ENCODE measurements at places on chromosomes 6 and 20. TPM values are rescaled to one million over a fixed set of nuclear protein-coding genes. Genes with fewer than 3 reads are reported as not detected.

The DCBLD1 gene
- 10.9 TPM for total RNA-seq

DNA sequence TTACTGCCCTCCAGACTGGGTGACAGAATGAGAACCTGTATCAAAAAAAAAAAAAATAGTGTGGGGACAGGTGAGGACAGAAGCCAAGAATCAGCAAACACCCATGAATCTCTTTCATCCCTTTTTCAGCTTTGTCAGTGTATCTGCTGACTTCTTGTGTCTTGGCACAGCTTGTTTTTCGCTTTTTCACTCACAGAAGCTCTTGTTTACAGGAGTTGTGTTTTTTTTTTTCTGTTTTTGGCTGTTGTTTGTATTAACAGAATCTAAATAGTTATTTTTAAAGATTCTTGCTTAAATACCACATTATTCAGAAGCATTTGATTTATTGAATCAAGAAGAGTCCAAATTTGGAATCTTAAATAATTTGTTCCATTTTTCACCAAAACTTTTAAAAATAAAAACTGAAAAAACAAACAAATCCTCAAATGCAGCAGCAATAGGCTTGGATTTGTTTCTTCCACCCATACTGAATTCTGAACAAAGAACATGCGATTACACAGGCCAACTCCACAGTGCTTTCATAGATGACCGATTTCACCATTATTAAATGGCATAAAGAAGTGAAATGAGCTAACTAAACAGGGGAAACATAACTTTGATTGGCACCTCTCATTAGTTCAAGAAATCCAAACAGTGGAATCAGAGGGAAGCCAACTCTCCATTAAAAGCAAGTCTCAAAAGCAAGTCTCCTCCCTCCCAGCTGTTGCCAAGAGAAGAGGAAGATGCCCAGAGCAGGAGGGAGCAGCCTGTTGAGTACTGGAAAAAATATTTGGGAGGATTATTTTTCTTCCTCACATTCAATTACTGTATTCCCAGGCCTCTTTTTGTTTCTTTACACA is 27.2 kb upstream of the GPR63 start:
- DNase-seq = no peak

The GRIK2 gene
- total RNA-seq = 3.7 TPM

DNA sequence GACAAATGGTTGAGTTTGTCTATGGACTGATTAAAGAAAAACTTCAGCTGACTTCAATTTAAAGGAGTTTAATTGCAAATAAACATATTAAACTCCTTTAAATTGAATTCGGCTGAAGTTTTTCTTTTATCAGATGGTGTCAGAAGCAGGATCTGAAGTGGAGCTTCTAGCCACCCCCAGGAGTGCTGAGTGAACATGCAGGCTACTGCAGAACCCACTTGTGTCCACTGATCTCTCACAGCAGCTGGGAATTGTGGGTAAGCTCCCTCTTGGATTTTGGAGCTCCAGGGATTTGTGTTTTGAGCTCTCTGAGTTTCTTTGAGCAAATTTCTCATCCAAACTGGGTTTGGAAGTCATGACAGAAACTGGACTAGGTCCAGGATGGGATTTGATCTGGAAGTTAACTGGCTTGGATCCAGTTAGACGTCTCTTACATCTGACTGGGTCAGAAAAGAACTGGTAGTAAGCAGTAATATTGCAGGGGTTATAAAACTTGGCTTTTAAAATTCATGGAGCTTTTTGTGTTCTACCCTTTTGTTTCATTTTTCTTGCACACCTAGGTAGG is 95.8 kb upstream of the UST start:
- no peak for DNase-seq

- DNase-seq = peak; percentile 16
Observed at GRCh38 chr20:753136-753535, 15.2 kb downstream of the SLC52A3 start.

The COL20A1 gene
- 2.0 TPM for total RNA-seq

GRCh38 chr20:44388466-44389023 is 33.0 kb downstream of the HNF4A start:
- no peak for DNase-seq

DNA sequence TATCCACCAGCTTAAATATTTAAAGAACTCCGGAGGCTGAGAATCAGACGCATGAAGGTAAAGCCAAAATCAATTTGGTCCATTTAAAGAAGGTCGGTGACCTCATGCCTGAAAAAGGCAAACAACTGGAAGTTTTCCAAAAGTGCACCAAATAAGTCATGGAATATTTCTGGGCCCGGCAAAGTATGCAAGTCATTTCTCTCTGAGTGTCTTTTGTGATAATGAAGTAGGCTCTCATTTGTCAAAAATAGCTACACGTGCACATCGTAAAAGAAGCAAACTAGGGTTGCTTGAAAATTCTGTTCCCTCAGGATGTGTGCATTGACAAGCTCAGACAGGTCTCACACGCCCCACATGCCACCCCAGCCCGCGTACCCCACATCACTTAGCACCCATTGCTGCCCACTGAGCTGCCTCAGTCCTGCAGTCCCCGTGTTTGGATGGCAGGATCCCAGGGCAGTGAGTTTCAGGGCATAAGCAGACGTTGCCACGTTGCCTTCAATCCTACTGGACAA is 20.5 kb upstream of the PYGB start:
- no peak for DNase-seq

DNA sequence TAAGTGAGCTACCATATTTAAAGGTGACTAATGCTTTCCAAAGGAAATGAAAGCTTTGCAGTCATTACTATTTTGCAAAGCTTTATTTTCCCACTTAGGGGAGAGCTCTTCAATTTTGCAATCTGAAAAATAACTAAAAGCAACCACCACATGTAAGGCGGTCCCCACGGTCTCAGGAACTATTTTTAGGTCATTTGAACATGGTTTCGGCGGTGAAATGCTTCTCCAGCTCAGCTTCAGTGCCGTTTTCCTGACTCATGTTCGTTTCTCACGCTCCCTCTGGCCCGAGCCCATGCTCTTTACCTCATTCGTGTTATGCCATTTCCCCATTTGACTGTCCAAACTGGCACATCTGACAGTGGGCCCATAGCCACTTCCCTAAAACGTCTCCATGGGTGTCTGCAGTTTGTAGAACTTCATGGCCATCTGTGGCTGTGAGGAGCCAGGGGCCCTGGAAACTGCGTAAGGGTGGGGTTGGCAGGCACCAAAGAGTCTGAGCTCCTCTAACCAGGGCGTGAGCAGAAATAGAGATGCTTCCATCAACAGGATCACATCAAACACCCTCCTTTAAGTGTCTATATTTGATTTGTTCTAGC is 46.5 kb downstream of the ADTRP start:
- DNase-seq = no peak

DNA sequence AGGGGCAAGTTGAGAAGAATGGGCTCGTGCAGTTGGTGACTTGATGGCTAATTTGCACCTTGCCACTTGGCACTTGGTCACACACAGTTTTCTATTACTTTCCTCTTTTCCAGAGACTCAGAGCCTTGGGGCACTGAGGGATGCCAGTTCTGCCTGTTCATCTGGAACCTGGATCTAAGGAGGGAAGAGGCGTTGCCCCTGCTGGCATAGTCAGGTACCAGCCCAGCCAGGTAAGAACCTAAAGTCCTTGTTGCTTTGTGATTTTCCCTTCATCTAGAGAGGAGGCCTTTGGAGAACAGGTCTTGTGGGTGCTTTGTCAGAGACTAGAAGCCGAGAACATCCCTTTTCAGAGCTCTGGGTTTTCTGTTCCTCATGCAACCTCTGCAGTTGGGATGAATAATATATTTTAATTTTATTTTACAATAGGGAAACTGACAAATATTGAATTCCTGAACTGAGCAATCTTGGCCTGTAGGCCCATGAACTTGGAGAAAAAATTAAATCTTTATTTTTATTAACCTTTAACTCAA is 11.4 kb downstream of the SYTL3 start:
- DNase-seq = no peak

The BPIFB4 gene
- not detected for total RNA-seq

DNA sequence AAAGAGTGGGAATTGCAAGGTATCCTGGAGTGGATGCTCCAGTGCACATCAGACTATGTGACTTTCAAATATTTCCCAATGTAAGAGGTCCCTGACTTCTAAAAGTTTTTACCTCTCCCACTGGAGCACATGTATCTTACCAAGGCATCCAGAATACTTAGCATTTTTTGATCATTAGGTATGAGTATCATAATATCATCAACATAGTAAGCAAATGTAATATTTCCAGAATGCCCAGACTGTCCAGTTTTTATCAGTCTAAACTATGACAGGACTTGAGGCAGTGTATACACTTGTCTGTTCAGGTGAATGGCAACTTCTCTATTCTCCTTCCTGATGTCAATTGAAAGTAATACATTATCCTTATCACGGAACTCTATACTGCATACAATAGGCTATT is 924.6 kb upstream of the GJE1 start:
- DNase-seq = no peak

DNA sequence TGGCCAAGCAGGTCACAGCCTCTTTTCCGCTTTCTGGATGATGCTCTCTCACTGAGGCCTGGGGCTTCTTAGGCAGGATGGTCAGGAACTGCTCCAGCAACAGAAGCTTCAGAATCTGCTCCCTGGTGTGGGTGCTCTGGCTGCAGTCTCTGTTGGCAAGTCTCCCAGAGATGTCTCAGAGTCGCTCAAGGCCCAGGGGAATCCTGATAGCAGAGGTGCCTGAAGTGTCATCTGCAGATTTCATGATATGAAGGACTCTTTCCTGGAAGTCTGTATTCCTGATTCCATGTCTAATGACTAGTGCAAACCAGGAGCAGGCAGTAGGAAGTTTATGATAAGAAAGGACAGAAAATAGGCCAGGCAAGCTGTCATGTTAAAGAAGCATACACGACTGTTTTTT is 20.3 kb downstream of the ZSCAN31 start:
- DNase-seq = no peak

DNA sequence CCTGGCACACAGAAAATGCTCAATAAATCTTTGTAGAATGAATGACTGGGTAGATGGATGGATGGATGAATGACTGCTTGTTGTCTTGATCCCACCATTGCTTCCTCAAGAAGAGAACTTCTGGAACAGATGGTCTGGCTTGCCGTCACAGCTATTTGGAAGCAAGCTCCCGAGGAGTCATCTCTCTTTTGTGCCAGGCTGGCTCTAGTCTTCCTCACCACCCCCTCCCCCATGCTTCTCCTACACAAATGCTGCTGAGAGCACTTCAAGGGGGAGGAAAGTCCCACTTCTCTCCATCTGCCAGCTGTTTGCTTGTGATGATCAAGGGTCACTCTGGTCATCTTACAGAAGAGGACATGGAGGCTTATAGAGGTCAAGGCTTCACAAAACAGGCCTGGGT is 11.6 kb upstream of the KCNG1 start:
- no peak for DNase-seq

GRCh38 chr20:460180-460579 is 2.2 kb downstream of the TBC1D20 start:
- DNase-seq = no peak

GRCh38 chr6:137647762-137648447 is 153.7 kb upstream of the OLIG3 start:
- no peak for DNase-seq

GRCh38 chr6:103231181-103231580 is 1628.5 kb downstream of the HACE1 start:
- DNase-seq = no peak

DNA sequence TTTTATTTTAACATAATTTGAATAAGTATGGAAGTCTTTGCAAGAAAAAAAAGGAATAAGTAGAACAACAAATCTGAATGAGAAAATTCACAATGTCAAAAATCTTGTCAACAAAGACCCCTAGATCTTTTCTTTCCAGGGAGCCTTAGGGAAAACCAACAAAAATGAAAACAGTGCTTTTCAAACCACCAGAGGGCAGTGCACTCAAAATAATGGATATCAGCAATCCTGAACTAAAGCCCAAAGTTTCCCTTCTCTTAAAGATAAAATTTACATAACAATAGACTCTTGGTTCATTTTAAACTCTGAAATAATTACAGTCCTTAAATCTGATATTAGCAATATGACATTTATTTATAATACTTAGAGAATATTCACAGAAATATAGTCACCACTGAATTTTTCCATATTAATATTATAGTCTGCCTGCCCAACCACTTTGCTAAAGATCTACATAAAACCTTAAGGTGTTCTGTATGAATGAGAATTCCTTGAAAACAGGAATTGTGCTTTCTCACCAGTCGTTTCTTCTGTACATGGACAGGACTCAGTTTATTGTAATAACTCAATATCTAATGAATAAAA is 105.3 kb upstream of the BMP5 start:
- DNase-seq = no peak

The SLC22A23 gene
- total RNA-seq = 11.8 TPM

The MEP1A gene
- not detected for total RNA-seq

- peak; percentile 81 for DNase-seq
Observed at GRCh38 chr6:45533386-45533785, 155.7 kb upstream of the SUPT3H start.

- no peak for DNase-seq
Observed at GRCh38 chr20:16528078-16528477, 45.2 kb downstream of the KIF16B start.

GRCh38 chr20:9838378-9839295 is at the start of gene PAK5:
PAK5 (minus strand) TSS chr20:9839076; CDS start chr20:9644328, 194,748 bp downstream.
- DNase-seq = peak; percentile 2

DNA sequence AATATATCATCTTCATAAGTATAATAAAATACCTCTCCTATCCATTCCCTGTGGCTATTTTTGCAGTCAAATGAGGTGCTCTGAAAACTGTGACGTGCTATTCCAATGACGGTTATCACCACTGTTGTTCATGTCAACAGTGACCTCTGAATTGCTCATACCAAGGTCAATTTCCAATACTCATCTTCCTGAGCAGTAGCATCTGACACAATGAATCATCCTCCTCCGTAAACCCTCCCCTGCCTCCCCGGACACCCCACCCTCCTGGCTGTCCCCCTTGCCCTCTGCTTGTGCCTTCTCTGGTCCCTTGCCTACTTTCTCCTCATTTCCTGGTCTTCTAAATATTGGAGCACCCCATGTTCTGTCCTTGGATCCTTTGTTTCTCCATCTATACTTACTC is 77.7 kb upstream of the SLC22A23 start:
- no peak for DNase-seq

The GSTA3 gene
- total RNA-seq = 0.39 TPM

- DNase-seq = no peak
Observed at GRCh38 chr20:58623579-58624473, 27.3 kb upstream of the STX16 start.

DNA sequence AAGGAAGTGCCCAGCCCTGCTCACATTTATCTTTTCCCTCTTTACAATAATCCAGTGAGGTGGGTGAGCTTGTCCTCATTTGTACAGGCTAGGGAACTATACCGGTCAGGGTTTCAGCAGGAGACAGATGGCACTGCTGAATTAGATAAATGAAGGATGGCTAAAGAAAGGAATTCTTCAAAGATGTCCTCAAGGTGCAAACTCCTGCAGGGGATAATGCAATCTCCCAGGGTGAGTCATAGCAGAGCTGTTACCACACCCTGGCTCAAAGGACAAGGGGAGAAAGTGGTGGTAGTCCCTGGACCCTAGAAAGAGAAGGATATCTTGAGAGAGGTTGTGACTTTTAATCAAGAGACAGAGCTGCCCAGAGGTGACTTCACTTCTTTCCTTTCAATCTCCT is 66.7 kb downstream of the RFPL4B start:
- DNase-seq = no peak

The PLEKHG1 gene
- 49.8 TPM for total RNA-seq

DNA sequence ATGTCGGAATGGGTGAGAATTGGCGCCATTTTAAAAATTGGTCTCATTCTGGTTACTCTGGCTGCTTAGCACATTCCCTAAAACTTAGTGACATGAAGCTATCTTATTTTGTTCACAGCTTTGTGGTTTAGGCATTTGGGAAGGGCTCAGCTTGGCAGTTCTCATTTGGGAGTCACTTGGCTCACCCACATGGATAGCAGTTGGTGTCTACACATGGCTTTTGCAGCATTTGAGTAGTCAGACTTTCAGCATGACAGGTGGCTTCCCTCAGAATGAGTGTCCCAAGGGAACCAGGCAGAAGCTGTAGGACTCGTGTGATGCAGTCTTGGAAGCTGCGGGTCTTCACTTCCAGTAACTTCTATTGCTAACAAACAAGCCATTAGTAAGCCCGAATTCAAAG is 64.6 kb downstream of the UST start:
- peak; percentile 7 for DNase-seq

Measured in skin of body (tissue), 3 donors.